ENCODE measurements at places on chromosomes 1 and 21. TPM values are rescaled to one million over a fixed set of nuclear protein-coding genes. Genes with fewer than 3 reads are reported as not detected.

Gene DNASE2B
- polyA plus RNA-seq = not detected

DNA sequence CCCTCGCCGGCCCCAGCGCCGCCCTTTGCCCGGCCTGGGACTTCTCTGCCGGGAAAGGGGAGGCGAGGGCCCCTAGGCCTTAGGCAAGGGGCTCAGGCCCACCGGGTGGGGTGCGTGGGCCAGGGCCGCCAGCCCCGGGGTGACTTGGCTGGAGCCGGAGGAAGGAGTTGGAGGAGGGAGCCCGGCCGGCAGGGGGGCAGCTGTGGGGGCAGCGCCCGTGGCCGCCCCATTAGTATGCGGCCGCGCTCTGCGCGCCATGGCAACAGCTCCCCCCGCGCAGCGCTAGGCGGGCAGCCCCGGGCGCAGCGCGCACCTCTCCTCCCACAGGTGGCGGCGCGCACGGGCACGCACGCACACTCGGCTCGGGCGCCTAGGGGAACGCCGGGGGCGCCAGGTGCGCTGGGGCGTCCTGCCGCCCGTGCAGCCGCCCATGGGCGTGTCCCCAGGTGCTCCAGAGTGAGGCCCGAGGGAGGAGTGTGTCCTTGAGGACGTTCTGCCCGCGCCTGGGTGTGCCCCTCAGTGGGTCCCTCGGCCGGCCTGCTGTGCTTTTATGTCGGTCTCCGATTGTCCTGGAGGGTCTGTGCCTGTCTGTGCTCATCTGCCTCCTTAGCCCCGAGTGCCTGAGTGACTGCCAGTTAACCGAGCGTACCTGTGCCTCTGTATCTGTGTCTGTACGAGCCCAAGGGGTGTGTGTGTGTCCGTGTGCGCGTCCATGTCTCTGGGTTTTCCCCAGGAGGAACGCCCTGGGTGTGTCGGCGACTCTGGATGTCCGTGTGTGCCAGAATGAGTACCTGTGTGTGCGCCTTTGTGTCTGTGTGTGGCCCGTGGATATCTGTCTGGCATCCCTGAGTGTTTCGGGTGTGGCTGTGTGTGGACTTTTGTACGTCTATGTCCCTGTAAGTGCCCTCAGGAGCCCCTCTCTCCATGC, 38.2 kb upstream of the WASF2 start:
- no peak for DNase-seq

DNA sequence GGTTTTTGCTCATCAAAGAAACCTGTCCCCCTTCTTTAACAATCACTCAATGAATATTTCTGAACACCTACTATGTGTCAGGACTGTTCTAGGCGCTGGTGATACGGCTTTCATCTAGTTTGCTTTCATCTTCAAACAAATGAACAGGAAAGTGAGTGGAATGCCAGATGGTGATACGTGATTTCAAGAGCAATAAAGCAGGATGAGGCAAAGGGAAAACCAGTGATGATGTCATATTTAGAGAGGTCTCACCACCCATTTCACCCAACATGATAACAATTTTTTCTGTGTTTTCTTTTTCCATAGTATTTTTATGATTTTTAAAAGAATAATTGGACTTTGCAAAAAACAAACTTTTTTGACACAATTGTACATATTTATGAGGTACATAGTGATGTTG, 11.3 kb upstream of the SLC6A17 start:
- no peak for DNase-seq

- DNase-seq = no peak
Measured at GRCh38 chr1:222124602-222125001, 382.7 kb upstream of the DUSP10 start.

GRCh38 chr1:35282172-35282571, 13.7 kb downstream of the ZMYM4 start:
- DNase-seq = no peak

- no peak for DNase-seq
Measured at GRCh38 chr1:223019256-223019655, 123.8 kb downstream of the TLR5 start.
